Muscle of arm (tissue), 14 donors: ENCODE measurements at places on chromosomes 2 and 18. TPM values are rescaled to one million over a fixed set of nuclear protein-coding genes. Genes with fewer than 3 reads are reported as not detected.

C2orf80 gene
- not detected for polyA plus RNA-seq

PRSS56 gene
- 0.62 TPM for polyA plus RNA-seq

SLC14A1 gene
- 0.72 TPM for polyA plus RNA-seq

FSHR gene
- polyA plus RNA-seq: not detected

LYPD6B gene
- polyA plus RNA-seq: 6.8 TPM

GRCh38 chr2:66498289-66498975 lies 63.5 kb downstream of the MEIS1 start:
- no peak for DNase-seq

DNA sequence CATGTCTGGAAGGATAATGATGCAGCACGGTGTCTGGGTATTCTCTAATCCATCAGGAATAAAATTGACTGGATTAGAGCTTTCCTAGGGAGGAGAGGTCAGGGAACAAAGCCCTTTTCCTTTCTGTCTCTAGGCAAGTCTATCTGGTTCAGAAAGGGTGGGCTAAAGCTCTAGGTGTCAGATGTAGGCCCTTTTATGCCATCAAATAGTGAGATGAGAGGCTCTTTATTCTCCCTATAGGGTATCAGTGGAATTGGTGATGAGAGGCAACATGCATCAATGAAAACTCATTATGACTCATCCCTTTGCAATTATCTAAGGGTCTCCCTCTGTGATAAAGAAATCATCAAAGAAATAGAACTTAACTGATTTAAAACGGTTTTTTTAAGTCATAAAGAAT lies 328.0 kb upstream of the CRIM1 start:
- no peak for DNase-seq

- no peak for DNase-seq
Observed at GRCh38 chr2:68158134-68158447, 403 bp downstream of the PNO1 start.

- DNase-seq: no peak
Observed at GRCh38 chr2:109604597-109604996, 9.2 kb downstream of the SEPTIN10 start.

DNA sequence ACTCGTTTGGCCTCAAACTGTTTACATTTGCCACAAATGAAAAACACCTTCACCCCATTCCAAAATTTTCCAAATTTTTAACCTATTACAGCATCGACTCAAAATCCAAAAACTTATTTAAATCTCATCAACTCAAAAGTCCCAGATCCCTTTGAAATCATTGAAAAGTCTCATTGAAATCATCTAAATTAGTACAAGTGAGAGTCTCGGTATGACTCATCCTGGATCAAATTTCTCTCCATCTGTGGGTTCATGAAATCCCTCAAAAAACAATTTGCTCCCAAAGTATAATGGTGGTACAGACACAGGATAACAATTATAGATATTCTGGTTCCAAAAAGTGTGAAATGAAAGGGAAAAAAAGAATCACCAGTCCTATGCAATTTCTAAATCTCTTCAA lies 65.1 kb downstream of the LRP1B start:
- no peak for DNase-seq

DNA sequence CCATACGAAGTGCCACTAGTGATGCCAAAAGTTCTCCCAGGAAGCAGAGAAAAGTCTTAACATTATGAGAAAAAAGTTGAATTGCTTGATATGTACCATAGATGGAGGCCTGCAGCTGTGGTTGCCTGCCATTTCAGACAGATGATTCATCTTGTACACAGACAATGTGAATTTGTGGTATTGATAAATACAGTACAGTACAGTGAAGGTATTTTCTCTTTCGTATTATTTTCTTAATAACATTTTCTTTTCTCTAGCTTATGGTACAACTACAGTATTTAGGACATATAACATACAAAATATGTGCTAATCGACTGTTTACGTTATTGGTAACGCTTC lies 33.6 kb upstream of the VWC2L start:
- no peak for DNase-seq

DNA sequence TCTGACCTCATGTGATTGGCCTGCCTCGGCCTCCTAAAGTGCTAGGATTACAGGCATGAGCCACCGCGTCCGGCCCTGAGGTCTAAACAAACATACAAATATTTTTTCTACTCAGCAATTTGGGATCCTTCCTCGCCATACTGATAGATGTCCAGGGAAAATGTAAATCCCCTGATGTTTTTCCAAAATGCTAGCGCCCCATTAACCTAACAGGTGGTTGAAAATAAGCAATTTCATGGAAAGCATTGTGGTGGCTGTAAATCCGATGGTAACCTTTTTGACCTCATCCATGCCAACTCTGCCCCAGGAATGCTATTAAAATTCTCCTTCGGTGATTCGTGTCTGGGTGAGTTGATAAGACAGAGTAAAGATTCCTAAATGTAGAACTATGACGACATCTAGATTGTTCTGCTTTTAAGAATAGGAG lies 19.3 kb downstream of the GEMIN6 start:
- no peak for DNase-seq

DNA sequence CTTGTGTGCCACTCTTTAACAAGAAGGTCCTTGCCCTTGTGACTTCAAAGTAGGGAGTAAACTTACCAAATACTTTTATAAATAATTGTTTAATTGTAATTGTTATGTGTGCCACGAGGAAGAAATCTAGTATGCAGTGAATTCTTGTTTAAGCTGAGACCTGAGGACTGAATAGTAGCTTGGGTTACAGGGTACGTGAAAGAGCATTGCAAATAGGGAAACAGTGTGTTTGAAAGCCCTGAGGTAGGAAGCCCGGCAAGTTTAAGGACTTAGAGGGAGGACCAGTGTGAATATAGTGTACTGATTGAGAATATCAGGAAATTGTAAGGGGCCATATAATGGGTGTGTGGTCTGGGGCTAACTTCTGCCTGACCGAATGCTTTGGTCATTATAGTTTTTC lies 26.2 kb downstream of the PHLPP1 start:
- DNase-seq: no peak

DNA sequence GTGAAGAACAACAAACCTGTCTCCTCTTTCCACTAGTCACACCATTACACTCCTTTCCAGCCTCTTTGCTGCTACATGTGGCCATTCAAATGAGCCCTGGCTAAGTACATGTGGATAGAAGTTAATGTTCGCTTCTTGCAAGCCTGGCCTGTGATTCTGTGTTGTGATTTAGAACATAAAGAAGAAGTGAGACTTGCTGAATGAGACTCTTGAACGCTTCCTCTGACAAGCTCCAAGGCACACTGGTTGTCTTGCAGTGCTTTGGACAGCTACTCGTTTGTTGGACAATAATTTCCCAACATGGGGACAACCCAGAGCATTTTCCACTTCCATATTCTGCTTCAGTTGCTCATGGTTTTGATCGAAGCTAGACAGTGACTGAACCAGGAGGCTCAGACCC lies 57.3 kb downstream of the CCDC74A start:
- no peak for DNase-seq

DNA sequence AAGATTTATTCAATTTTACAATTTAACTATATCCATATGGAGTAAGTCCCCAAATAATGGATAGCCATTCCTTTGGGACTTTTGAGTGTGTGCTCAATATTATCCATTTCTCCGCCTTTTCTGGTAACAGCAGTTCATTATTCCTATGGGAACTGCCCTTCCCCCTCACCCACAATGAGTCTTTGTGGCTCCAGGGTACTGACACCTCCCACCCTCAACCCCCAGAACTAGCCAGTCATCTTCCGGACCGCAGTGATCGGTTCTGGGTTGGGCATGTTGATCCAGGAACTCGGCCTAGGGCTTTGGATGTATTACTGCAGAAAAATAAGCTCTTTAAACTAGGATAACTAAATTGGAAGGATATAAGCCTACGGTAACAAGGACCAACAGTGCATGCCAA lies 45.4 kb upstream of the CCDC150 start:
- no peak for DNase-seq

- DNase-seq: no peak
Observed at GRCh38 chr2:19868224-19868623, 33.6 kb downstream of the TTC32 start.

GRCh38 chr2:94762600-94762999 lies 108.6 kb upstream of the TEKT4 start:
- DNase-seq: no peak

GRCh38 chr2:232030229-232030628 lies 68.7 kb downstream of the DIS3L2 start:
- no peak for DNase-seq

DNA sequence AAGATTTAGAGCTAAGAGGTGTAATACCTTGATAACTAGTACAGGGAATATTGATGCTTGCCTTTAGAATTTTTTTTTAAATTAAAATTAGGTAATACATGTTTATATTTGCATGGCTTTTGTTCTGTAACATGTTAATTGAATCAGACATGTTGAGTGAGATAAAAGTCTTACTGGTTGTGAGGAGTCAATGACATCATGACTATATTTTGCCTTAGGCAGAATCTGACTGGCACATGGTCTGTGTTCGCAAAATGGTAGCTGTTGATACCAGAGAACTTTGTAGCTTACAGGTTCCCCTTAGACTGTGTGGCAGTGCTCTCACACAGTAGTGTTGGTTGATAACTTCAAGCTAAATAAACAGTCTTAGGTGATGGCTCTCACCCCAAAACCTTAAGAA lies 199.7 kb downstream of the PTPRM start:
- DNase-seq: no peak

- no peak for DNase-seq
Observed at GRCh38 chr2:186909095-186909494, 60.1 kb upstream of the ZSWIM2 start.

GRCh38 chr18:67154979-67155378 lies 361.5 kb downstream of the DSEL start:
- no peak for DNase-seq

DNA sequence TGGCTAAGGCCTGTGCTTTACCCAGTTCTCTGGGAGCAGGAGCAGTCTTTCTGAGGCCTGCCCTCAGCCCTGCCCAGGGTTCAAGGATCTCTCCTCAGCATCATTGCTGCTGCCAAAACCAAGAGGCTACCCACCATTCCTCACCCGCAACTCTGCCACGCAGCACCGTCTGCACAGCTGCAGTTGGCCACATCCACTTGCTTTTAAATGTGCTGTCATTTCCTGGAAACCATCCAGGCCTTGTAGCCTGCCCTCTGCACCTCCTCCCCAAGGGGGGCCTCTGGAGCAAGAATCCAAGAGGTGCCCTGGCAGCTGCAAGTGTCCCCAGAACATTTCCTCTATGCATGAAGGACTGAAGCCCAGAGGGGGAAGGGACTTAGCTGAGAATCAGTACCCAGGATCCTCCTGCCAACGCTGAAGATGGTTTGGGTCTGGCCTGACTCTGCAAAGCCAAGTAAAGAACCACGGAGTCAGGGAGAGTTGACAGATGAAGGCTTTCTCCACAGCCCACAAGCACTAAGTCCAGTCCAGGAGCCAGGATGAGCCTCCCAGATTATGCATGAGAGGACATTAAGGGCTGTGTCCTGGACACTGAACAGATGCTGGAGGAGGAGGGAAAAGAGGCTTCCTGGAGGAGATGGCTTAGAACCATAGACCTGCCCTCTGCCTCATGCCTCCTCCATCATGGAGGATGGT lies 14.9 kb downstream of the EMX1 start:
- no peak for DNase-seq

GRCh38 chr2:20623741-20624155 lies 27.1 kb downstream of the HS1BP3 start:
- no peak for DNase-seq

- peak; percentile 36 for DNase-seq
Observed at GRCh38 chr2:39696838-39697237, 31.1 kb downstream of the TMEM178A start.

DNA sequence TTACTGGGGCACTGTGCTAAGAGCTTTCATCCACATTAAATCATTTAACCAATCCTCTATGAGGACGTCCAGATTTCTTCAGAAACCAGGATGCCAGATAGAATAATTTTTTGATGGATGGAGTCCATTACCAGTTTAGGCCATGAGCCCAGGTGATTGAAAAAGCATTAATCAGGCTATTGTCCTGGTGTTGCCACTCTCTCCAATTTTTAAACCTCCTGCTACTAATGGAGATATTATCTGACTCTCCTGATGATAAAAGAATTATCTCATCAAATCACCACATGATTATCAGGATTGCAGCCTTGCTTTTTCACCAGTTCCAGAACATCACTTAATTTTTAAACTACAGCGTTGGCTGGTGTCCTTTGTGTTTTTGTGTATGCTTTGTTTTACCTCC lies 402.2 kb downstream of the CLIP4 start:
- DNase-seq: no peak

- DNase-seq: no peak
Observed at GRCh38 chr18:2316751-2317696, 254.3 kb downstream of the METTL4 start.

- no peak for DNase-seq
Observed at GRCh38 chr2:235381261-235381912, 112.5 kb upstream of the AGAP1 start.

DNA sequence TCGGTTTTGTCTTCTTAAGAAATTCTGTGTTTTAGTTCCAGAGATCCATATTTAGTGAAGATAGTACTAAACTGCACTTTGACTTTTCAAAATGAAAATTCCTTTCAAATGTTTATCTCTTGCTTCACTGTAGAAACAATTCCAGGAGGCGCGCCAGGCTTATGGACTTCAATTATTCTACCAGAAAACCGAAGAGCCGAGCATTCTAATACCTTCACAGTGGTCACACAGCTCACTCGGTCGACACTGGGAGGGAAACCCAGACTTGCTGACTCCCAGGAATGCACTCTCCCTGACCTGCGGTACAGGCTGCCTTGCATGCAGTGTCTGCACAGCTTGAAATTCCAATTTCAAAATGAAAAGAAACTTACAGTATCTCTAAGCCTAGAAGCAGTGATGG lies 119.9 kb upstream of the PIEZO2 start:
- peak; percentile 70 for DNase-seq
